ENCODE measurements at places on chromosomes 7 and 10.

- no peak for DNase-seq
Observed at GRCh38 chr10:125116652-125117310, 43.6 kb downstream of the CTBP2 start.

DNA sequence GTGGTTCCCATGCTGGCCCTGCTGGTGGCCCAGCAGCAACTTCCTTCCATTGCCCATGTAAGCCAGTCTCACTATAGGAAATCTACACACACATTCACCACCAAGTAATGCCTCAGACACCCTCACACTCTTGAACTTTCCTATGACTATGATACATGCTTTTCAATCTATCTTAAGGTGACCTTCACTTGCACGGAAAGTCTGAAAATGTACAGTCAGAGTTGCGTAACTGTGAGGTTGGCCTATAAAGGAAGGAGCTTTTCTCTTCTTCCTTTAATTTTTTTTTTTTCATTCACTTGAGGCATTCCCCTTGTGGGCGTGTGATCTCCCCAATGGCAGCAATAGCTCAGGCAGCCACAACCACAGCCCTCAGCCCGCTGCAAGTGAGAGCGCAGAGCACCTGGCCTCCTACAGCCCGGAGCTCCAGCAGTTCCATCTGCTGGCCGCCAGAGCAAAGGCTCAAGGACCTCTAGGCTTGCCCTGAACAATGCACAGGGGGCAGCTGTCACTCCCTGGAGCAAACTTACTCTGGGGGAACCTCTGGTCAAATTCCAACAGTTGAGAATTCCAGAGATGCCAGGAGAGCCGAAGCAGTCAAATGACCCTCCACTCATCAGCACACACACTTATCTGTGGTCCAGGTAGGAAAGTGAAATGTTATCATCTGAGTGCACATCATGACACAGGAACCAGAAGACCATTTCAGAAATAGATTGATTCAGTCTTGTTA lies 123.1 kb upstream of the ADO start:
- peak; percentile 89 for DNase-seq

- DNase-seq, result no peak
Observed at GRCh38 chr10:44235363-44235762, 149.5 kb downstream of the CXCL12 start.

GRCh38 chr7:108291791-108292440 lies 161.8 kb upstream of the LAMB4 start:
- DNase-seq, result no peak

GRCh38 chr10:133458021-133458709 lies 4.4 kb downstream of the SCART1 start:
- DNase-seq, result no peak

GRCh38 chr10:111109501-111110242 lies 32.8 kb downstream of the ADRA2A start:
- no peak for DNase-seq

- DNase-seq, result no peak
Observed at GRCh38 chr7:38862666-38863065, 46.3 kb downstream of the VPS41 start.

DNA sequence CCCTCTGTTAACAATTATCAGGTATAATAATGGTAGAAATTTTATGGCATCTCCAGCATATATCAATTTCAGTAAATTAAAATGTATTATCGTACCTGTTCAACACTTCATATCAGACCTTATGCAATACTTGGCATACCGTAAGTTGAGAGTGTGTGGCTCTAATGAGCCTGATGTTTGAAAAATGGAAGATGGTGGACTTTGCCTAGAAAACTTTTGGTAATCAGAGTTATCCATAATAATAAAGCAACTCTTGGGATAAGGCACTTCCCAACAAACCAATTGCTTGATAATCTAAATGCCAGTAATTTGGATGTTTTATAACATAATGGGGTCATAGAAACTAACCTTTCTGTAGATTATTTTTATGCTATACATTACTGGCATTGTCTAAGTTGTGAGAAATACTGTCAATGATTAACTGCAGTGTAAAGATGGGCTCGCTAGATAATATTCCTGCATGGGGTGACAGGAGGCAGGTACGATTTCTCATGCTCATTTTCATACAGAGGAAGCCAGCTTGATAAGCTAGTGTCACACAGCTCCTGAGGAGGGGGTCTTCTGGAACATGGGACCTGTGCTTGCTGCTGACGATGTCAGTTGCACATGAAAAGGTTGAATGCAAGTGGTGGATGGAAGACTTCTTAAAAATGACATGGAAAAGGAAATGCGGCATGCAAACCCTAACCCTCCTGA lies 27.8 kb upstream of the DMBT1 start:
- no peak for DNase-seq

DNA sequence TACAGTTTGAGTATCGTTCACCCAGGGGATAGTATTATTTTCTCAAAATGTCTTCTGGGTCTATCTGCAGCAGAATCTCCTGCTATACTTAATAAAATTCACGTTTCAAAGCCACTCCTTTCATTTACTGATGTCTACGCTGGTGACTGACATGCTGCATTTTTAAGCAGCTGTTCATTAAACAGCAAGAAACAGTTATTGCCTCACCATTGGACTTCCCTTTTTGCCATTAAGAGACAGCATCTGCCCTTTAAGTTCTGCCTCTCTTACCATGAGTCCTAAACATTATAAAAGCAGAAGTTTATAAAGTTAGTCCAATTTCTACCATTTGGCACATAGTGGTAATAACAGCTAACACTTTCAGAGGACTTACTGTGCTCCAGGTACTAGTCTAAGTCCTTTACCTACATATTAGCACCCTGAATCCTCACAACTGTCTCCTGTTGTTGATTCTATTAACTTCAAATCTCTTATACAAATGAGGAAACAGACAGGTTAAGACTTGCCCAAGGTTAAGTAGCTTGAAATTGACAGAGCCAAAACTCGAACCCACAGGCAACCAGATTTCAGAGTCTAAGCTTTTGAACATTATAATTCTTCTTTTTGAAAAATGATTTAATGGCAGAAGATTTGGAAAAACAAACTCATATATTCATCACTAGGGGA lies 169.5 kb downstream of the SNX13 start:
- no peak for DNase-seq

GRCh38 chr7:122306320-122307227 lies 2.0 kb upstream of the FEZF1 start:
- no peak for DNase-seq

- DNase-seq, result no peak
Observed at GRCh38 chr10:77587416-77587790, 50.2 kb downstream of the KCNMA1 start.

GRCh38 chr7:96397936-96398598 lies 76.2 kb upstream of the SLC25A13 start:
- DNase-seq, result no peak

DNA sequence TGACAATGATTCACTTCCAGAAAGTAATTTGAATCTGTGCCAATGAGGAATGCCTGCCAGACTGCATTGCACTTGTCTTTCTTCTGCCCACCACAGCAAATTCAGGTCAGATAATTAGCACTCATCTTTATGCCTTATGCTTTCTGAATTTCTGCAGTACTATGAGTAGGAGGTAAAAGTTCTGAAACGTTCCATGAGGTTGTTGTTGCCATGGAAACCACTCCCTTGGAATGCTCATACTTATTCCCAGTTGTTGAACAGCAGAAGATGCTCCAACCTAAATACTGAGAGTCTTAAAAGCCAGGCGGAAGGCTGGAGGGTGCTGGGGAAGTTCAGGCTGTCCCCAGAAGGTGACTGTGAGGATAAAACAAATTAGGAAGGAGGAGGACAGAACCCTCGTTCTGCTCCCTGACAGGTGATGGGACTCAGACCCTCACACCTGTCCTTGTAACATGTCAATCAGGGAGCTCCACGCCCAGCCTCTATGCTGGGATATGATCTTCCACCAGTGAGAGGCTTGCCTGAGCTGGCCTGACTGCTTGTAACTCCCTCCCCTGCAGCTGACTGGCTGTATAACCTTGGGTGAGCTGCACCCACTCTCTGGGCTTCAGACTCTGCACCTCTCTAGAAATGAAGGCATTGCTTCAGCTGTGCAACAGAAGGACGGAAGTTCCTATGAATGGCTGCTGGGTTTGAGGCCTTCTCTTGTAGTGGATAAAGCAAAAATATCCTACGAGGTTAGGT lies 554.3 kb upstream of the MGMT start:
- DNase-seq, result no peak

DNA sequence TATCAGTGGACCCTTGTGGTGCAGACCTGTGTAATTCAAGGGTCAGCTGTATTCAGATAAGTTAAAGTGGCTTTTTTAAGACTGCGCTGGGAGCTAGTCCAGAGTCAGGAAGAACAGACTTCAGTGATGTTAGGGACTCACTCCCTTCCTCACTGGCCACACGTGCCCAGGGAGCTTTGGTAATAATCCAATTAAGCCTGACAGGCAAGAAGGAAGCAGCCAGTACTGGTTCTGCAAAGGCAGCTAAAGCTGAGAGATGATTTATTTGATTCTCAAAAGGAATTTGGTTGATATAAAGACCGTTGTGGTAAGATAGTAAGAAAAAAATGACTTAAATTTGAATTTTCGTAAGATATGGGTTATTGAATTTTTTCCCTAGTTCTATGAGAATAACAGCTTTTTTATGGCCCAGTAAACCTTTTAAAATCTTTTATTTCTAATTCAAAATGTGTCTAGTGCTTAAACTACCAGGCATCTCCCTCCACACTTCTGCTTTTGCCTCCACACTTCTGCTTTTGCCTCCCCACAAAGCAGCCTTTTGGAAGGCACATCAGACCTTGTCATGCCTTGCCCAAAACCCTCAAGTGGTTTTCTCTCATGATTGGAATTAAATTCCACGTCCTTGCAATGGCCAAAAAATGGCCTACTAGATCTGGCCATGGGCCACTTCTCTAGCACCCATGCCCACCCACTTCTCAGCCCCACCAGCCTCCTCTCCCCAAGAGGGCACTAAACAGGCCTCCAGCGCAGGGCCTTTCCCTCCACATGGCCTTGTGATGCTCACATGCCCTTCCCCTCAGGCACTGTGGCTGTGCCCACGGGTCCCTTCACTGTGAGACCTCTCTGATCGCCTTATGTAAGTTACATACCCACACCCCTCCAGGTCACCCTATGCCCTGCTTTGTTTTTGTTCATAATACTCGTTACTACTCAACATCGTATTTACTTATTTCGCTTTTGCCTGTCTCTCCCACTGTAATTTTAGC lies 92.5 kb downstream of the POU6F2 start:
- DNase-seq, result no peak

GRCh38 chr10:72061491-72061890 lies 26.9 kb downstream of the SPOCK2 start:
- DNase-seq, result no peak

- DNase-seq, result no peak
Observed at GRCh38 chr7:40711706-40712105, 576.9 kb downstream of the SUGCT start.

DNA sequence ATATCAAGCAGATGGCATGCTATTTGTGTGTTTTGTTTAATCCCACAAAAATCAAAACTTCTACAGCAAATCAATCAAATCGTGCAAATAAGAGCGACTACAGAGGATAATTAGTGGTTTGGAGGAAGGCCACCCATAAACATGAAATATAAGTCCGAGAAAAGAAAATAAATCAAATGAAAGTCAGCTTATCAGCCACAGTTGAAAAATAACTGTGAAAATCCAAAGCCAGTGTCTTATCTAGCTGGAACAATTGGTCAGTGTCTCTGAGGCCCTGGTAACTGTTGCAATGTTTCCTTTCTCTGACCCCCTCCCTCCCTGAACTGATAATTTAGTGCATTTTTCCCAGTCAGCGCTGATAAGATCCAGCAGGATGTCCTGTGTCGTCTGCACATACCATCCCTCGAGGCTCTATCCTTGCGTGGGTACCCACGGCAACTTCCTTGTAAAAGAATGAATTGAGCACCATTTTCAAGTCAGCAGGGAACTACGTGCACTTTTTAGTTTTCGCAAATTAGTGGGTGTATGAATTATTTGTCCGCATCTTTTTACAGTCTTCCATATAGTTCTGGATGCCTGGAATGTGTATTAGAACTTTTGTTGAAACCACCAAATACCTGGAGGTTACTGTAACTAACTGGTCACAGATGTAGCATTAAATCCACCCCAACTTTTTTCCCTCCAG lies 10.8 kb upstream of the JCAD start:
- DNase-seq, result no peak

GRCh38 chr10:76022366-76022765 lies 590.9 kb downstream of the LRMDA start:
- no peak for DNase-seq

DNA sequence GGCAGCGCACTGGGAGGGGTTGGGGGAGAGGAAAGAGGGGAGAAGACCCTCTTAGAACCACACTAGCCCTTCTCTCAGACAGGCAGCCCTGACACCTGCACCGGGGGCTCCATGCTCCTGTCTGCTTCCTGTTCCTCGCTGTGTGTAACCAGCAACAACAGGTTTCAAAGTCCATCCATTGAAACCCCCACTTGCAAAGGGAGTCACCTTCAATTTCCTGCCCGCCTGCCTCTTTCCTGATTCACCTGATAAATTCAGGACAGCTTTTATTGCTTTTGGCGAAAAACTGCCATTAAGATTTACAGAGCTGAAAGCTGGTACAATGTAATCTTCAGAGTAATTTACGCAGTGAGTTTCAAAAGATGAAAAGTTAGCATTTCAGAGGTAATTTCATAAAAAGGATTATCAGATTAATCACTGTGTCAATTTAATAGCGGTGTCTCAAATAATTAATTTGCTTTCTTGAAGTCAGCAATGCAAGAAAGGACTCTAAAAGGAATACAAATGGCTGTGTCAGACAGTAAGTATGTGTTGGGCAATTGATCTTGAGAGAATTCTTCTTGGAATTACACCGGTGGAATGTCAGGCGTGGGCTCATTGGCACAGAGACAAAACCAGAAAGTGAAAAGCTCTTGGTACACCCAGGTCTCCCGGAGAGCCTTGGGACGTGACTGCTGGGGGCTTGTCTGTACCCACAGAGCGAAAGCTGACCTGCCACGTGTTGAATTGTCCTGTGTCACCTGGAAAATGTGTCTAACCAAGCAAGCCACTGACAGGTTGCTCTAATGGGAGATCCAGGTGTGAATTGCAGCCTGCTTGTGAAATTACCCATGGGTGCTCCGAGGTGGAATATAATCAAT lies 60.7 kb downstream of the TMEM209 start:
- DNase-seq, result no peak

DNA sequence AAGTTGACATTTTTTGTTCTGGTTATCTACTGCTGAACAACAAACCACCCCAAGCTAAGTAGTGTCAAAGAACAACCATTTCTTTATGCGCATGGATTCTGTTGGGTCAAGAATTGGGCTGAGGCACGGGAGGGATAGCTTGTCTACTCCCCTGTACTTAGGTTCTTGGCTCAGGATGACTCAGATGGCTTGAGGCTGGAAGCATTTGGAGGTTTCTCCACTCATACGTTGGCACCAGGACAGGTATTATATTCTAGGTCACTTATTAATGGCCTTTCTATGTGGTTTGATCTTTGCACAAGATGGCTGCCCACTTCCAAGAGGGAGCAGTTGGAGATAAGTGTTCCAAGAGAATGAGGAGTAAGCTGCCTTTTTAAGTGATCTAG lies 11.8 kb upstream of the TFAM start:
- no peak for DNase-seq

GRCh38 chr7:12719141-12719919 lies 31.9 kb downstream of the ARL4A start:
- DNase-seq, result no peak

- no peak for DNase-seq
Observed at GRCh38 chr7:25675789-25676474, 447.6 kb upstream of the NPVF start.

GRCh38 chr10:48555310-48556042 lies 49.4 kb downstream of the ARHGAP22 start:
- DNase-seq, result no peak

Measured in stimulated activated naive CD4-positive, alpha-beta T cell treated with Interleukin-2 at 50 U/mL for 16 hours (primary cell).